ENCODE measurements at places on chromosomes 13 and 19. TPM values are rescaled to one million over a fixed set of nuclear protein-coding genes. Genes with fewer than 3 reads are reported as not detected.

DNA sequence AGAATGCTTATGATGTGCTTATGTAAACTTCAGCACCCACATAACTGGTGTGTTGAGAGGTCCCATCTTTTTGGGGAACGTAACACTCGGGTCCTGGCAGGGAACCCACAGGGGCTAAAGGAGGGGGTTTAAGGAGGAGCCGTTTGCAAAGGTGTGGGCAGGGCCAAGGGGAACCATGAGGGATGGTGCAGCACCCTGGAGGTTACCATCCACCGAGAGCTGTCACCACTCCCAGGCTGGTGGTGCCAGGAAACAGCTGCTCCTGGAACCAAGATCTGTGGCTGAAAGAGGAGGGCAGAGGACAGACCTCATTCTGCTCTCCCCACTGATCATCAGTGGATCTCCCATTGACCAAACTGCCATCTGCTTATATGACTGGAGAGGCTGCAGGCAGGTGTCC, 23.2 kb upstream of the CYP4F8 start:
- H3K4me3 ChIP-seq = no peak overlapping the region
- H3K36me3 ChIP-seq = no peaks in the 10 kb centered on the region
- no peak for DNase-seq
- no peak overlapping the region for H3K27ac ChIP-seq
- no peaks in the 10 kb centered on the region for H3K4me1 ChIP-seq
- peaks cover 11% of the 10 kb centered on the region for H3K27me3 ChIP-seq

DNA sequence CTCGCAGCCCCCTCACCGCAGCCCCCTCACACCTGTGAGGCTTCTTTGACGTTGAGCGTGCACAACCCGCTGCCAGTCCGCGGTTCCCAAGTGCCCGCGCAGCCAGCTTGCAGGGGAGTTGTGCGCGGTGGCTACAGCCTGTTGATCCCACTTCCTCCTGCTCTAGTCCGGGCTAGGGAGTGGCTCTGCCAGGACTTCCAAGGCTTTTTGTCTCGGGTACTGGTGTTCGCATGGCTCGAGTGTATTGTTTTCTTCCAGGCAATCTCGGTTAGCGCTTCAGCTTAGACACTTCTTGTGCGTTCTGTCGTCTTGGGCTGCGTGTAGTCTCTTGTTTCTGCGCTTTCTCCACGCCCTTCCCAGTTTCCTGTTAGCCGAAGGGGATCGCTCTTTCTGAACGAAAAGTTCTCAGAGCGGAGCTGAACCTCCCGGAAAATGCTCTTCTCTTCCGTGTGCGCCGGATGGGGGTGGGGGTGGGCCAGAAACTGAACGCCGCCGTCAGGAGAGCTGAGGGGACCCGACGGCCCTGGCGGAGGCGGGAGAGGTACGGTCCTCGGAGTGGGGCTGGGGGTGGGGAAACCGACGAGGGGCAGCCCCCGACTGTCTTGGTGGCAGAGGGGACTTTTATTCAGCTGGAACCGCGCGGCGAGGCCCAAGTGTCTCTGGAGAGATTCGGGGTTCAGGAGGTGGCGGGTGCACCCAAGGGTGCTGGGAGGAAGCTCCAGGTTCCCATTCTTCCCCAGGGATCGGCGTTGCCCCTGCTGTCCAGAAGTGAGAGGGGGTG, 697 bp upstream of the DGKH start:
- peaks cover 24% of the 10 kb centered on the region for H3K4me1 ChIP-seq
- peak overlapping the region; percentile 82 for H3K4me3 ChIP-seq
- peak; percentile 52 for DNase-seq
- H3K27ac ChIP-seq = peak overlapping the region; percentile 79
- H3K36me3 ChIP-seq = peaks cover 13% of the 10 kb centered on the region

GRCh38 chr13:97295283-97296182, 73.4 kb downstream of the MBNL2 start:
- H3K4me1 ChIP-seq = peaks cover 8% of the 10 kb centered on the region
- peaks cover 4% of the 10 kb centered on the region for H3K36me3 ChIP-seq
- no peak overlapping the region for H3K27ac ChIP-seq
- H3K27me3 ChIP-seq = no peaks in the 10 kb centered on the region

DNA sequence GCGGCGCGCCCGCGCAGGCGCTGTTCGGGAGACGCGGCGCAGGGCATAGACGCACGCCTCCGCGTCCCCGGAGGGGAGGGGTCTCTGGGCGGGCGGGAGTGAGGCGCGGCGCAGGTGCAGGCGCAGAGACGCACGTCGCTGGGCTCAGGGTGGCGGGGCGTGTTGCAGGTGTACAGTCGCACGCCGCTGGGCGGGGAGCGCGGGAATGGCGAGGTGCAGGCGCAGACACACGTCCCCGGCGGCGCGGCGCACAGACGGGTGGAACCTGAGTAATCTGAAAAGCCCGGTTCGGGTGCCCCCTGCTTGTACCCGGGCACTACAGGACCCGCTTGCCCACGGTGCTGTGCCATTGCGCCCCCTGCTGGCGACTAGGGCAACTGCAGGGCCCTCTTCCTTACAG, 44.7 kb downstream of the PLPP2 start:
- peak; percentile 52 for DNase-seq
- no peaks in the 10 kb centered on the region for H3K36me3 ChIP-seq
- H3K4me3 ChIP-seq = no peak overlapping the region
- H3K27ac ChIP-seq = no peak overlapping the region
- no peaks in the 10 kb centered on the region for H3K4me1 ChIP-seq

DNA sequence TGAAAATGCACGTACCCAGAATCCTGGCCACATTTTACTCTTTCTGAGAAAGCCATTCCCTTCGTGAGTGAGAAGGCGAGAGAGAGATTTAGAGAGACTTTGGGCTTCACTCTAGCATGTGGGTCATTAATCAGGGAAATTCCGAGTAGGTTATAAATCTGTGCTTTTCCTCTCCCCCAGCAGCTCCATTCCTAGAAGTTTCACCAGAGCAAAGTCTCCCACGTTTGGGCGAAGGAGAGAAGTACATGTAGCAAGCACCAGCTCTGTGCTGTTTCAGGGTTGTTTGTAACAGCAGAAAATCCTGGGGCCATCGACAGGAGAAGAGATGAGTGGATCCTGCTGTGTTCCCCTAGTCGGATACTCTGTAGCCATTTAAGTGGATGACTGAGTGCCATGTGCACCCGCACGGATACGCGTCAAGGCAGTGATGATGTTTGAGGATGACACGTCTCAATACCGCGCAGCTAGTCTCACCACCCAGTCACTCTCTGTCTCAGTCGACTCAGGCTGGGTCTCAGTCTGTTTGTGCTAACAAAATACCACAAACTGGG, 131.8 kb upstream of the PEG3 start:
- H3K4me1 ChIP-seq = no peaks in the 10 kb centered on the region
- H3K27me3 ChIP-seq = no peaks in the 10 kb centered on the region
- H3K27ac ChIP-seq = no peak overlapping the region
- no peaks in the 10 kb centered on the region for H3K36me3 ChIP-seq

- DNase-seq = no peak
- peaks cover 6% of the 10 kb centered on the region for H3K27me3 ChIP-seq
- H3K4me3 ChIP-seq = no peak overlapping the region
- no peaks in the 10 kb centered on the region for H3K36me3 ChIP-seq
These were observed 640.3 kb downstream of the TBC1D4 start for GRCh38 chr13:74841651-74842050.

GRCh38 chr13:104314926-104315535, 1248.8 kb upstream of the SLC10A2 start:
- no peak for DNase-seq
- H3K4me3 ChIP-seq = no peak overlapping the region
- no peaks in the 10 kb centered on the region for H3K4me1 ChIP-seq
- no peaks in the 10 kb centered on the region for H3K27me3 ChIP-seq
- no peaks in the 10 kb centered on the region for H3K36me3 ChIP-seq

GRCh38 chr19:18150776-18151624, 2.0 kb upstream of the PIK3R2 start:
- H3K27me3 ChIP-seq = no peaks in the 10 kb centered on the region
- H3K27ac ChIP-seq = peak overlapping the region; percentile 93
- peaks cover 22% of the 10 kb centered on the region for H3K36me3 ChIP-seq

DNA sequence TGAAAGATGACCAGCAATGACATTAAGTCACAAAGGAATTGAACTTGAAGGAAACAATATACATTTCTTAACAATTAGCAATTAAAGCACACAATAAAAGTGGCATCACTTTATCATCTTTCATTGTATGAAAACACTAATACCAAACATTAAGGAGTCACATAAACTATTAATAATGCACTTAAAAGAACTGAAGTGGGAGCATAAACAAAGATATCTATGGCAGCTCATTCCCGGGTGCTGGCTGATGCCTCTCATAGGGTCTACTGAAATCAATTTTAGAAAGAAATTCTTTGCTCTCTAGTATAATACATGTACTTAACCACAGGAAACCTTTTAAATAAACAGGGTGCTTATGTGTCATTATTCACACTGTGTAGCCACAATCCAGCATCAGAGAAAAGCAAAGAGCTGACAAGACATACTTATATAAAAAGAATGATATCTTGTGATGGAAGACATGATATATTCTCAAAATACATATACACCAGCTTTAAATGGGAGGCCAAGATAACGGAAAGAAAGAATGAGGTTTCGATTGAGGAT, 1207.8 kb downstream of the EFNB2 start:
- no peaks in the 10 kb centered on the region for H3K27me3 ChIP-seq
- no peak overlapping the region for H3K27ac ChIP-seq
- no peaks in the 10 kb centered on the region for H3K36me3 ChIP-seq
- no peak for DNase-seq
- no peak overlapping the region for H3K4me3 ChIP-seq
- H3K4me1 ChIP-seq = no peaks in the 10 kb centered on the region

DNA sequence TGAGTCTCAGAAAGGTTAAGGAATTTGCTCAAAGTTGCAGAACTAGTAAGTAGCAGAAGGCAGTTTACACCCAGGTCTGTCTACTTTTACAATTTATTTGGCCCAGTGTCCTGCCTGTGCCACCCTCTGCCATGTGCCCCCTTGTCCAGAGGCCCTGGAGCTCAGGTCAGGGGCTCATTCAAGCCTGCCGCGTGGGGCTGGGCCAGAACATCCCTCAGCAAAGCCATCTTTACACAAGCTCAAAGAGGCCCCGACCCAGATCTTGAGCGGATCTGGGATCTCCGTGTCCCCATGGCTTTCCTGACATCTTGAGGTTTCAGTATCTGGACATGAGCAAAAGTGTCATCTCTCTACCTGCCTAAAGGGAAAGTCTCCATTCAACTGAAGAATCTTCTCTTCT, 76.4 kb upstream of the VSTM2B start:
- peak; percentile 9 for DNase-seq
- H3K36me3 ChIP-seq = no peaks in the 10 kb centered on the region
- no peaks in the 10 kb centered on the region for H3K27me3 ChIP-seq
- H3K27ac ChIP-seq = no peak overlapping the region
- H3K4me3 ChIP-seq = no peak overlapping the region

- H3K27ac ChIP-seq = no peak overlapping the region
- no peak for DNase-seq
- no peaks in the 10 kb centered on the region for H3K36me3 ChIP-seq
- no peaks in the 10 kb centered on the region for H3K27me3 ChIP-seq
These were observed 32.6 kb upstream of the ASF1B start for GRCh38 chr19:14168993-14169392.

GRCh38 chr19:35641515-35642151, at the start of gene ETV2:
ETV2 (plus strand) TSS chr19:35641745; CDS start chr19:35642461, 716 bp downstream.
- H3K4me1 ChIP-seq = peaks cover 36% of the 10 kb centered on the region
- peak within 1 kb of the TSS; percentile 71 for H3K27ac ChIP-seq
- H3K36me3 ChIP-seq = peaks cover 11% of the 10 kb centered on the region
- peak; percentile 85 for DNase-seq
- H3K4me3 ChIP-seq = peak within 1 kb of the TSS; percentile 81

DNA sequence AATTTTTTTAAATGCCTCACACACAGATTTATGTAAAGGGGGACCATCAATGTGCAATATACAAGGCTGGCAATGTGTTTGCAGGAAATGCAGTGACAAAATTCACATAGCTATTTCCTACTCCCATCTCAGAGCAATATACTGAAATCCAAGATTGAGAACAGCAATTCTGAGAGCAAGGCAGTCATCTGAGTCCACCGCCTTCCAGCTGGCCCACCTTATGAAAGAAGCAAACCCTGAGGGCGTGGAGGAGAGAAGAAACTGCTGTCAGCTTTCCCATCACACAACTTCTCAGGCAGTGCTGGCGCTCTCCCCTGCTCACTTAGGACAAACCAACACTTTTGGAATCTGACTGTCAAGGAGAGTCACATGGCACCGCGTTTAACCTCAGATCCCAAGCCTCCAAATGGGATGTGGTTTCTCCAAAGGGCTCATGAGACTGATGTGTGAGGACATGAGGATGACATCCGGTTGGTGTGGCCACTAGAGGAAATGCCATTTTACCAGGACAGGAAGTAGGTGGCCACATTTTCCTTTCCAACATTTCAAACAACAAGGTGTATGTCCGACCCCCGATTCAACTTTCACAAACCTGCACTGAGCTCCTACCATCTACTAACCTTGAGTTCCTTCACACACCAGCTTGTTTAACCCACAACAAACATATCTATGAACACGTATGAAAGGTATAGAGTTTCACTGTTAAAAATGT, 3.7 kb upstream of the DOCK9 start:
- no peaks in the 10 kb centered on the region for H3K27me3 ChIP-seq
- DNase-seq = no peak
- H3K4me1 ChIP-seq = peaks cover 22% of the 10 kb centered on the region
- no peak overlapping the region for H3K4me3 ChIP-seq
- peak overlapping the region; percentile 8 for H3K27ac ChIP-seq

- H3K36me3 ChIP-seq = peaks cover 36% of the 10 kb centered on the region
- no peaks in the 10 kb centered on the region for H3K27me3 ChIP-seq
- peak; percentile 55 for DNase-seq
- peak overlapping the region; percentile 92 for H3K27ac ChIP-seq
- peak overlapping the region; percentile 98 for H3K4me3 ChIP-seq
These were observed 1.1 kb downstream of the RPL36 start for GRCh38 chr19:5690955-5691821.

- DNase-seq = no peak
- peaks cover 24% of the 10 kb centered on the region for H3K27me3 ChIP-seq
- H3K4me1 ChIP-seq = peaks cover 14% of the 10 kb centered on the region
- H3K27ac ChIP-seq = peak overlapping the region; percentile 58
- H3K4me3 ChIP-seq = peak overlapping the region; percentile 85
- H3K36me3 ChIP-seq = peaks cover 2% of the 10 kb centered on the region
These were observed 801 bp downstream of the MCF2L start for GRCh38 chr13:112969692-112970338.

The FAM124A gene
- 0.26 TPM for total RNA-seq

The KIR2DL1 gene
- total RNA-seq = 0.19 TPM

The TRPM4 gene
- 0.14 TPM for total RNA-seq

The OR7C1 gene
- not detected for total RNA-seq

The AMER2 gene
- total RNA-seq = not detected

Measured in activated CD8-positive, alpha-beta memory T cell treated with anti-CD3 and anti-CD28 coated beads, Interleukin-2, amount 10 ng/mL, durations not matched to agents 7 days and 5 days (primary cell).